Hepatocyte (in vitro differentiated cells): ENCODE measurements at places on chromosomes 1 and 21. TPM values are rescaled to one million over a fixed set of nuclear protein-coding genes. Genes with fewer than 3 reads are reported as not detected.

The CD160 gene
- polyA plus RNA-seq = not detected in 2 replicates

The FCAMR gene
- polyA plus RNA-seq = 0.52 TPM in 1 of 2 replicates, not detected in the other

The KDF1 gene
- 17.2 and 21.9 TPM in 2 replicates for polyA plus RNA-seq

The UMODL1 gene
- 0.15 TPM in 1 of 2 replicates, not detected in the other for polyA plus RNA-seq

The VSIG8 gene
- 0.13 and 0.38 TPM in 2 replicates for polyA plus RNA-seq

The SYPL2 gene
- 3.0 TPM in 2 replicates for polyA plus RNA-seq

The CA14 gene
- 6.0 and 7.3 TPM in 2 replicates for polyA plus RNA-seq

The CELA3B gene
- not detected in 2 replicates for polyA plus RNA-seq

The WNT3A gene
- not detected in 2 replicates for polyA plus RNA-seq

The FNBP1L gene
- 37.3 and 46.8 TPM in 2 replicates for polyA plus RNA-seq

The EIF2D gene
- polyA plus RNA-seq = 25.7 and 27.7 TPM in 2 replicates

The AMY1C gene
- polyA plus RNA-seq = not detected in 2 replicates

The A3GALT2 gene
- not detected in 2 replicates for polyA plus RNA-seq

The GRIK3 gene
- not detected in 2 replicates for polyA plus RNA-seq

- no peak for DNase-seq
Measured at GRCh38 chr1:111540928-111541327, 37.5 kb upstream of the ADORA3 start.

GRCh38 chr1:50416553-50417453 lies 6.4 kb downstream of the DMRTA2 start:
- no peak for DNase-seq

GRCh38 chr1:101089613-101090338 lies 64.2 kb upstream of the DPH5 start:
- DNase-seq = no peak

DNA sequence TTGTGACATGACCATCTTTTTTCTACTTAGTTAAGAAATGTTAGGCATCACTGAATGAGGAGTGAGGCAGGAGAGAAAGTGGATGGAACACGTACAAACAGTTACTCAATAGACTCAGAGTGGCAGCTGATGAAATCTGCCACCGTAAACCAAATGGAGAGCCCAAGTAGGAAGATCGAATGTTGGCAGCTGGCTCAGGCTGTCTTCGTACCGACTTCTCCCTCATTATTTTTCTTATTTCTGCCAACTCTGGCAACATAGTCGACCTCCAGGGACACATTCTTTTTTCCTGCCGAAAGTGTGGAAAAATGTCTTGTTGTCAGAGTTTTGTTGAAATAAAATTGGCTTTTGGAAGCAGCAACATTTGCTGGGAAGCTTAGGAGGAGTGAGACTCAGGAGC lies 143.3 kb downstream of the GREM2 start:
- no peak for DNase-seq

- DNase-seq = peak; percentile 76
Measured at GRCh38 chr1:24319312-24319863, at the start of gene GRHL3. Gene GRHL3 (plus strand): TSS chr1:24319357. CDS start chr1:24319552, 195 bp downstream.

GRCh38 chr1:186873687-186874086 lies 44.9 kb downstream of the PLA2G4A start:
- DNase-seq = no peak

- no peak for DNase-seq
Measured at GRCh38 chr1:185676969-185677368, 57.2 kb upstream of the HMCN1 start.

GRCh38 chr1:29628190-29628589 lies 391.9 kb downstream of the PTPRU start:
- no peak for DNase-seq

GRCh38 chr1:235851939-235852338 lies 14.8 kb downstream of the LYST start:
- no peak for DNase-seq

DNA sequence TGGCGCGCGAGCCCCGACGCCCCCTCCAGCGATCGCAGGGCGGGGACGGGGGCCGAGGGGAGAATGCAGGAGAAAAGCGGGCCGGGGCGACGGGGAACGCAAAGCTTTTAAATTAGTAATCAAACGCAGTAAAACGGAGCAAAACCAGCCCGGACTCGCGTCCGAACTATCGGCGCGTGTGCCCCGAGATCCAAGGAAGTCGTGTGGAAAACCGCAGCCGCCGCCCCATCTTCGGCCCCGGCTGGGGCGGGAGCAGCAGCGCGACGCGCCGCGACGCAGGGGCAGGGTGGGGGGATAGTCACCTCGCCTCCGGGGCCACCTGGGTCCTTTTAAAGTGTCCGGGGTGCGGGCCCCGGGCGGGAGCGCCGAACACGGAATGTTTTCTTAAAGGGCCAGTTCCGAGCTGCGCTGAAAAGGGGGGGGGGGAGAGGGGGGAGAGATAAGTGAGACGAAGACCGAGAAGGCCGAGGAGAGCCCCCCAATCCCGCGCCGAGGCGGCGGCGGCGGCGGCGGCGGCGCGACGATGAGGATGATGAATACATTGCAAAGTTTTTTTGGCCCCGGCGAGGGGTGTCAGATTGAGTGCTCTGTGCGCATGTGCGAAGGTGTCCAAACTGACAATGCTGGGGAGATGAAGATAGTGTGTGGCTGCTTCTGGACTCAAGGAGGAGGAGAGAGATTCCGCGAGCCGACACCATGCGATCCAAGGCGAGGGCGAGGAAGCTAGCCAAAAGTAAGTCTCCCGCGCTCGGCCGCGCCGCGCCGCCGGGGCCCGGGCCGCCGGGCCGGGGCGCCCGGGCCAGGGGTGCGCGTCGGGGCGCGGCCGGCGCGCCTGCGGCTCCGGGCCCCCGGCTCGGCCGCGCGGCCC lies at the start of gene PRDM16:
PRDM16 (plus strand) TSS at position 640 of the 868 bp plus-strand sequence; CDS start at position 697, 57 bp downstream.
- DNase-seq = peak; percentile 67

- no peak for DNase-seq
Measured at GRCh38 chr1:200314085-200314750, 95.6 kb downstream of the ZNF281 start.

GRCh38 chr21:25647647-25648046 lies 8.6 kb downstream of the JAM2 start:
- no peak for DNase-seq

- DNase-seq = no peak
Measured at GRCh38 chr1:190904091-190904695, 426.5 kb upstream of the BRINP3 start.

DNA sequence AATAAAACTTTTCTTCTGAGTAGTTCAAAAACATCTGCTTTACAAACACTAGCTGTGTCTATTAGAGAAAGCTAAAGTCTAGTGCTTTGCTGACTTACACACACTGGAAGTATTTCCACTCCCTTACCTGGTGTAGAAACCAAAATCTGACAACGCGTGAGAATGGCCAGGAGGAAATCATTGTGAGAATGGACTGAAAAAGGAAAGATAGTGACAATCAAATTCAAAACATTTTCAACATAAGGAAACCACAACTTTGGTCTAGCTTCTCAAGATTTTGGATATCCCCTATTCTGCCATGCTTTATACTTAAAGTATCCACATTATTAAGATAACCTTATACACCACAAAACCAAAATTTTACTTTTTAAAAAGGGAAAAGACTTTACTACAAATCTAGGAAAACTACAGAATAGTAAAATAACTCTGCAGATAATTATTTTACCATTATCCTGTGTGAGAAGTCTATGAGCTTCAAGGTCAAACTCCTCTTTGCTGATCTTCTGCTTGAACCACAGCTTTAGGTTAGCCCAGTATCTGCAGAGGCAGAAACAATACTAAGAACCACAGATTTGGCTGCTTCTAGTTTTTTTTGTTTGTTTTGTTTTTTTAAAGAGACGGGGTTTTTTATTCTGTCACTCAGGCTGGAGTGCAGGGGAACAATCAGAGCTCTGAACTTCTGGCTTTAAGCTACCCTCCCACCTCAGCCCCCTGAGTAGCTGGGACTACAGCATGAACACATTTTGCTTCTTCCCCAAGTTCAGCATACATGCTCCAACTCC lies 6.6 kb downstream of the TADA1 start:
- DNase-seq = no peak

DNA sequence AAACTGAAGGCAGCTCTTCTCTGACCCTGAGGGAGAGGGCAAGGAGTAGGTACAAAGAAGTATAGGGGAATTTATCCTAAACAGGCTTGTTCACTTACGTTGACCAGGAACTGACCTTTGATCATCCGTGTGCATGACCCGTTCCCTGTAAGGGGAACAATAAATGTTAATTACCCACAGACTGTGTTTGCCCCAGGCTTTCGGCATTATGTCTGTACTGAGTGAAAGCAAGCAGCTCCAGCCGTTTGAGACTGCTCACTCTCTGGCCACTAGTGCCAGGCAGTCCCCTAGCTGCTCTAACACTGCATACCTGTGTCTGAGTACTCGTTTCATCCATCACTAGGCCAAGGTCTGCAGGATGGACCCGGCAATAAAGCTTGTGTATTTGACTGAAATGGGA lies 1365.3 kb downstream of the NCAM2 start:
- DNase-seq = no peak

DNA sequence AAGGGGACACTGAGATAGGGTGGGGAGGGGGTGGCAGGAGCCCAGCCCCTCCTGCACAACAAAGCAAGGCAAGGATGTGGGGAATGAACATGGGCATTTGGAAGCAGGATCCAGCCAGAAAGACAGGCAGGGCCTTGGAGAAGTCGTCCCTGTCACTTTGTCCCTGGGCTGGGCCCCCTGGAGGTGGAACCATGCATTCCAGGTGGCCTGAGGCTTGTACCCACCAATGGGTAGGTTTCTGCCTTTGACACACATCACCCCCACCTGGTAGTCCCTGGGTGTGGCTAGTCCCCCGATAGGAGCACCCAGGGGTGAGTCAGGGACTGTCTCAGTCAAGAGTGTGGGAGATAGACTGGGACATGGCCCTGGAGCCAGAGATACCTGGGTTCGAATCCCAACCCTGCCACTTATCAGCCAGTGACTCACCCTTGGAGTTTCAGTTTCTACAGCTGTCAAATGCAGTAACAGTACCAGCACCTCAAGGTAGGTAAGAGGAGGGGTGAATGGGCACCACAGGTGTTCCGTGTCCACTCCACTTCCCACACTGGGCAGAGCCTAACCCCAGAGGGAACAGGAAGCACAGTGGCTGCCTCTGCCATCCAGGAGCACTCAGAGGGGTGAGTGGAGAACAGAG lies 10.0 kb downstream of the PLA2G2D start:
- no peak for DNase-seq

DNA sequence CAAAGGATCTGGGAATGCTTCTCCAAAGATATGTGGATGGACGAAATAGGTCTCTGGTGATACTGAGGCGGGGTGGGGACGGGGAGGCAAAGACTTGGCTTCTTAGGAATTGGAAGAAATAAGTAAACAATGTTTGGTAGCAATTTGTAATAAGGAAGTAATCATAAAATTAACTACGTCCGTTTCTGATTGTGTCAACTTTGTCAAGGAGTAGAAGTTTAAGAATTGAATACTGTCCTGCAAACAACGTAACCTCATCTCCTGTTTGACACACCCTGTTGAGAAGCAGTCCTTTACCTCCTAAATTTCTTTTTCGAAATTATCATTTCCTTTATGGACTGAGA lies 471 bp downstream of the POLR3C start:
- no peak for DNase-seq

DNA sequence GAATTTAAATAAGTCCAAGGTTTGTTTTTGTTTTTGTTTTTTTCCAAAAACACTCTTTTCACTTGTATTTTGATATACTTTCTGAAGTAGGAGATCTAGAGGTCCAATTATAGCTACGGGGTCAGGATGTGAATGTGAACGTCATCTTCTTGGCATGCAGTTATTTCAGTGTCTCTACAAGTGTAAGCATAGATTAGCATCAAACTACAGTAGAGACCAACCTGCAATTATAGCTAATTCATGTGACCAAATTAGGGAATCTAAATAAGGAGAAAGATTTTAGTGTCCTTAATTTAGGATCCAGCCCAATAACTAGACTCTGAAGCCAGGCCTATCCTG lies 107.3 kb upstream of the PALMD start:
- no peak for DNase-seq

DNA sequence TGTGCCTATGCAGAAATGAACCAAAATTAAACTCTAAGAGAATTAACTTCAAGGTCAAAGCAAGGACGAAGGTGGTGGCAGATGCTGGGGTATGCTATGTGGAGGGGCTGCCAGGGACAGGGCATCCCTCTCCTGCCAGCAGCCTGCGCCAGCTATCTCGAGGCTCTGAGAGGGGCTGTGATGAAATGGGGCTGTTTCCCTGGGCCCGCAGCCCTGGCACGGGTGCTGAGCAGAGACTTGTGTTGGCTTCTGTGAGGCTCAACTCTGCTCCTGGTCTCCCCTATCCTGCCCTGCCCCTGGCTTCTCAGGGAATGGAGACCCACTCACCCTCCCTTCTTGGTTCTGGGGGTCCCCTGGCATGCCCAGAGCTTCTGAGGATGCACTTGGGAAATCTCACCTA lies 41.9 kb upstream of the TIAM1 start:
- no peak for DNase-seq

DNA sequence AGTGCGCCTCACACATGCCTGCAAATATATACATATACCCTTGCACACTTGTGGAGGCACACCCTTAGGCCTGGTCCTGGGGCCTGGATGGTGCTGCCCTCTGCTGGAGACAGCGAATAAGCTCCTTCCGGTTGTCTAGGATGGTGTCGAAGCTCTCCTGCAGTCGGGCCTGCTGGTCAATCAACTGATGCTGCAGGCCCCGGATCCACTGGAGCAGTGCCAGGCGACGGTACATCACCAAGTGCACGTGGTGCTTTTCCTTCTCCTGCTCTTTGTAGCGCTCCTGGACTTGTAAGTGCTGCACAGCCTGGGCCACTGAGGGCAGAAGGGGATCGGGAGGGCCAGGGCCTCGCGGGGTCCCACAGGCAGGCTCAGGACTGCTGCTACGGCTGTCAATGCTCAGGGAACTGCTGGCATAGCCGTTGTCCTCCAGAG lies 3.1 kb downstream of the C1orf216 start:
- DNase-seq = peak; percentile 83

DNA sequence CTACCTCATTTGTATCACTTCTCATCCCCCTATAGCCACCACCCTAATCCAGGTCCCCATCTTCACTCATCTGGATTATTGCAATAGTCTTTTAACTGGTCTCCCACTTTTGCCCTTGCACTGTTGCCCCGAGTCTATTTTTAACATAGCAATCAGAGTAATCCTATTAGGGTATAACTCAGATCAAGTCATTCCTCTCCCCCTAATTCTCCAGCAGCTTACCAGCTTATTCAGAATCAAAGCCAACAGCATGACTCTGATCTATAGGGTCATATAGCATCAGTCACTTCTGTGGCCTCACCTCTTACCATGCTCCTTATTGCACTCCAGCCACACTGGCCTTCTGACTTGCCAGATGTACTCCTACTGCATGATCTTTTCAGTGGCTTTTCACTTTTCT lies 140.7 kb downstream of the PAPPA2 start:
- no peak for DNase-seq

GRCh38 chr1:3714814-3715213 lies 37.4 kb upstream of the CCDC27 start:
- DNase-seq = no peak

GRCh38 chr21:44347911-44348451 lies 5.4 kb upstream of the TRPM2 start:
- DNase-seq = no peak
